ENCODE measurements at places on chromosomes 2 and 18. TPM values are rescaled to one million over a fixed set of nuclear protein-coding genes. Genes with fewer than 3 reads are reported as not detected.

- DNase-seq: no peak
Observed at GRCh38 chr2:63874204-63875130, 32.8 kb downstream of the UGP2 start.

- DNase-seq: peak; percentile 40
Observed at GRCh38 chr2:223007531-223007930, 44.5 kb upstream of the KCNE4 start.

DNA sequence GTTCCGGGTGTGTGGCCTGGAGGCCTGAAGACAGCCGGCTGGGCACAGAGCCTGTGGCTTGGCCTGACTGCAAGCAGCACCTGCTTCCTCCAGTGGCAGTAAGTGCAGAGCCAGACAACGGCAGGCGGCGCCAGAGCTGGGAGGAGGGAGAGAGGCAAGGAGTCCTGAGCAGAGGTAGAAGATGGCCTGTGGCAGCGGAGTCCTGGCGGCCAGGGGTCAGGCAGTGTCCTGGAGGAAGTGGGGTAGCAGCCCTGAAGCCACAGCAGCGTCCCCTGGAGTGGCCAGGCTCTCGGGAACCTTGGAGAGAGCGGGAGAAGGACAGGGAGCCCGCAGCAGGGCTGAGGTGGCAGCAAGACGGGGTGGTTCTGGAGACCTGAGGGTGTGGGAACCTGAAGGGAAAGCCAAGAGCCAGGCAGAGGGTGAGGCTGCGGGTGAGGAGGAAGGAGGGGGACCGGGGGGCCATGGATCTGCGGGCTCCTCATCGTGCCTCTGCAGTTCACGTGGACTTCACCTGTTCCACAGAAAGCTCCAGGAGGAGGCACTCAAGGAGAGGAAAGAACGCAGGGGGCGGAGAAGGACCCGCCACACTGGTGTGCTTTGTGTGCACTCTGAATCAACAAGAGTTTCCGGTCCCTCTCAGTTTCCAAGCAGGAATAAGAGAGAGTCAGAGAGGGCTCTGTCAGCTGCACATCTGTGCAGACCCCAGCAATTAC lies 85.9 kb downstream of the USP40 start:
- no peak for DNase-seq

Gene PPP1R1C
- total RNA-seq: 0.32 TPM

DNA sequence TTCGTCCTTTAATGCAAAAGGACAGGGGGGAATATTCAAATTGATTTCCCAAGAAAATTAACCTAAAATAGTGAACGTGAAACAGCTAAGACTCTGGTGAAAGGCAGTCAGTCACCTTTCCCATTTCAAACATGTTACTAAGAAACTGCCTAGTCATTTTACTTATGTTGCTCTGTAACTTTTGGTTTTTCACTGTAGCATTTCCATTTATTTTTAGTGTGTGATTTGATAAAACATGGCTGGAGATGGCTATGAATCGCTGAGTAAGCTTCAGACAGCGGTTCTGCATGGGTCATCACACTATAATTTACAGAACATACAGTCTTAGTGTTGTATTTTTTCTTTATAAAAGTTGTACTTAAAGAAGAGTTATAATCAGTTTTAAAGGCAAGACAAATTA lies 16.0 kb upstream of the KIDINS220 start:
- no peak for DNase-seq

DNA sequence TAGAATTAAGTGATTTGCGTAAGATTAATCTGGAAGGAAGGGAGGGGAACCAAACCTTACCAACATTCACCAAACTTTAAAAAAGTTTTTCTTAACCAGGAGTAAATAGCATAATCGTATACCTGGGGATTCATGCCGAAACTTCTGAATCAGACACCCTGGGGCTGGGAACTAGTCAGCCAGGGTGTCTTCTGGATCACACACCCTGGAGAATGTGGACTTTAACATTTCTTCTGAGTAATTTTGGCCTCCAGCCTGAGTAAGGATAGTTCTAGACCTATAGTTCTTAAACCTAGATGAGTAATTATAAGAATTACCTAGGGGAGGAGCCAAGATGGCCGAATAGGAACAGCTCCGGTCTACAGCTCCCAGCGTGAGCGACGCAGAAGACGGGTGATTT lies 44.1 kb upstream of the MEIS1 start:
- no peak for DNase-seq

DNA sequence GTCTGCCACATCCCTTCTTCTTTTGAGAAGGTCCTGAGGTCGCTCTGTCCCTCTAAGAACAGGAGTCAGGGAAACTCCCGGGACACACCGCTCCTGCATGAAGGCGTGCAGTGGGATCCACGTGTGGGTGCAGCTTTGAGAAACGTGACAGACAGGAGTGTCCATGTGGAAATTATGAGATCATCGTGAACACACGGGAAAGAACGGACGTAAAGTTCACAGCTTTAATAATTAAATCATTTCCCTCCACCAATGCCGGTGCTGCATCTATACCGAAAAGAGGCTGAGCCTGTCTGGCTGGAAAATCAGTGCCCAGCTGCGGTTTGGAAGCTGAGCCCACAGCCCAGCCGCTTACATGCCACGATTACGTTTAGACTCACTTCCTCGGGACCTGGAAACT lies 372.4 kb upstream of the SALL3 start:
- DNase-seq: no peak

GRCh38 chr2:233120459-233120858 lies 60.3 kb downstream of the INPP5D start:
- DNase-seq: no peak

Gene SOWAHC
- 12.3 TPM for total RNA-seq

GRCh38 chr2:17303054-17303453 lies 215.2 kb downstream of the RAD51AP2 start:
- no peak for DNase-seq

DNA sequence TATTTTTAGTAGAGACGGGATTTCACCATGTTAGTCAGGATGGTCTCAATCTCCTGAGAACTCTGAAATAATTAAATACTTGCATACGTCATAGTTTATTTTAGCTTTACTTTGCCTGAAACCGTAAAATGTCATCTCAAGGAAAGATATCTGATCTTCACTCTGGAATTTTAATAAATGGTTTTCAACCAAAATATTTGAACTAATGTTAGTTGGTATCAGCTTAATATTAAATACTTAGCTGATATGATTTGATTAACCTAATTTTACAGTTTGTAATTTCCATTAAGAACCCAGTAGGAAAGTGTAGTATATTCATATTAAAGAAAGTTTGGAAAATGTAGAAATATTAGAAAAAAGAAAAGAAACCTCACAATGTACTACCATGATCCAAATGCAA lies 41.4 kb upstream of the STON1 start:
- DNase-seq: no peak

DNA sequence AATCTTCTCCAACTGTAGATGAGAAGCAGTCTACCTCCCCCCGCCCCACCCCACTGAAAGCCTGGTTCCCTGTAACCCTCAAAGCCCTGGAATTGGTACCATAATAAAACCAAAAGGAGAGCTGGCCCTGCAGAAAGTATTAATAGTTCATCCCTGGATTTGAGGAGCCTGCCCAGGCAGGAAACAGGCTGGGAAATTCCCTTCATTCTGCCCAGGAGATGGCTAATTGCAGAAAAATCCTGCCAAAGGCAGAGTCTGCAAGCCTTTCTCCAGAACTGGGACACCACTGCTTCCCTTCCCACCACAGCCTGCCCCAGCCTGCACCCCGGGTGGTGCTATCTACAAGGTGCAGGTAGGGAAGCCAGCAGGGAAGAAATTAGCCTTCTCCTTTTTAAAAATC lies 16.3 kb downstream of the GKN2 start:
- DNase-seq: peak; percentile 57

DNA sequence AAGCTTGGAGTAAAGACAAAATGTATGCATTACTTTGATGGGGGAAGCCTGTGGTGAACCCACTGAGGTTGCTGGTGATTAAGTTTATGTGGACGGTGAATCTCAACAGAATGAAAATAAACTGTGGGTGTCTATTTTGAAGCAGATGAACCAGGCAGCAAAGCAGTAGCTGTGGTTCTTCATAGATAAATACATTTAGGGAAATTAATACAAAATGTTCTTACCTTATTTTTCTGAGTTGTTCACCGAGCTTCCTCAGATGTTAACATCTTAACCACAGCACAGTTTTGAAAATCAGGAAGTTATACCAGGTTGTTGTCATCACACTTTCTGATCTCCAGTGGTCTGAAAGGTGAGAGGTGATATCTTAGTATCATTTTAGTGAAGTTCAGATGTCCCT lies 53.9 kb downstream of the NCK2 start:
- no peak for DNase-seq

GRCh38 chr2:236631281-236631855 lies 61.7 kb downstream of the ACKR3 start:
- DNase-seq: no peak

Gene ZSWIM2
- total RNA-seq: not detected

Gene CHRNG
- not detected for total RNA-seq

DNA sequence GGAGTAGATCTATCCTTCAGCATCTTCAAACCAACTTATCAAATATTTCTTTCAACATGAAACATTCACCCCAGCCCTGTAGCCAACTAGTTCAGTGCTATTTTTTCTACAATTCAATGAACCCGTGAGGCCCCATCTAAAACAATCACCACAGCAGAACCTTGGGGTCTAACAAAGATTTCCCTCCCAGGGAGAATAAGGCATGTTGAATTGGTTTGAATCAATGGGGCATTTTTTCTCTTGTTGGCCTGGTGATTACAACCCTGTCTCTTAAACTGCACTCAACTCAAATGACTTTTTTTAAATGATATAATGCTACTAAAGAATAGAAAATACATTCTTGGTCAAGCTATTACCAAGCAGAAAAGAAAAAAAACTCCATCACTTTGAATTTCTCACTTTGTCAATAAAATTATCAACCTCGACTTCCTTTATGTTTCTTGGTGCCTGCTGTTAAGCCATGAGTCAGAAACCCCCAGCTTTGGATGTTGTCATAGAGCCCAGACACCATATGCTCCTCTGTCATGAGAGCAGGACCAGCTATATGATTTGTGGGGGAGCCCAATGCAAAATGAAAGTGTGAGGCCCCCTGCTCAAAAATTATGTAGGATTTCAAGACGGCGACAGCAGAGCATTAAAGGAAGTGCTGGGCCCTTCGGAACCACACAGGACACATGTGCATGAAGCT lies 282.4 kb downstream of the MEIS1 start:
- no peak for DNase-seq

DNA sequence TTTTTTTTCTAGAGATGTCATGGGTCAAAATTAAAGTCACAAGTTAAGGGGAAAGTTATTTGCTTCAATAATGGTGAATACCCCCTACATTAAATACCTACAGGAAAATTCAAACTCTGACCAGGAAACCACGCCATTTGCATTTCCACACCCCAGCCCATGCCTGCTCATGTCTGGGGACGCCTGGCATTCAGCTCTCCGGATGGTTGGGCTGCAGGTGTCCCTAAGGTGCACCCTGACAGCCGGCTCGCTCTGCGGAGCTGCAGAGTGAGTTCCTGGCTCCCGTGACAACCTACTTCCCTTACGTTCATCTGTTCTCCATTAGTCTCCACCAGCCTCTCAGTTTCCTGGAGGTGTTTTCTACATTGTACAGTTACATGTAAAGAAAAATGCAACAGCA lies 122.7 kb upstream of the RIOK3 start:
- DNase-seq: no peak

DNA sequence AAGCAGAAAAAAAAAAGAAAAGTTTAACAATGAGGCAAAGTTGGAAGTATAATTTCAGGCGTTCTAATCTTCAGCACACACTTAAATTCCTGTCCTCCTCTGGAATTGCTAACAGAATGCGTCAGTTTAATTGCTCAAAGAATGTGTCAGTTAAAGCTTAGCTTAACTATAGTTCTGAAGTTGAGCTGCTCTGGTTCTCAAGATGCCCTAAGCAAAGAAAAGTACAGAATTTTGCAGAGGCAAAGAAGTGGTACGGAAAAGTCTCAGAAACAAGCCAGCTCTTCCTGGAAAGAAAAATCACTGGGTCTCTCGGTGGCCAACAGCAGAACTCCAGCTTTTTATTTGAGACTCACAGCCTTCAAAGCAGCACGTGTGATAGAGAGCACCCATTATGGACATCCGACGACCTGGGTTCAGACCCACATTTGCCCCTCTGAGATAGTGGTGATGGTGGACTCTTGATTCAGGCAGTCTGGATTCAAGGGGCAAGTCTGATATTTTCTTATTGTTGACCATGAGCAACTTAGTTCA lies 22.2 kb upstream of the MYO3B start:
- no peak for DNase-seq

GRCh38 chr2:1051075-1051474 lies 100.4 kb downstream of the SNTG2 start:
- DNase-seq: no peak

Gene NOSTRIN
- total RNA-seq: not detected

GRCh38 chr18:3250237-3251107 lies 2.9 kb downstream of the MYL12A start:
- peak; percentile 46 for DNase-seq

Data from HFFc6 (cell line).